ENCODE measurements at places on chromosomes 12 and 14.

GRCh38 chr14:80077262-80077661 is 134.0 kb downstream of the DIO2 start:
- no peak for DNase-seq

DNA sequence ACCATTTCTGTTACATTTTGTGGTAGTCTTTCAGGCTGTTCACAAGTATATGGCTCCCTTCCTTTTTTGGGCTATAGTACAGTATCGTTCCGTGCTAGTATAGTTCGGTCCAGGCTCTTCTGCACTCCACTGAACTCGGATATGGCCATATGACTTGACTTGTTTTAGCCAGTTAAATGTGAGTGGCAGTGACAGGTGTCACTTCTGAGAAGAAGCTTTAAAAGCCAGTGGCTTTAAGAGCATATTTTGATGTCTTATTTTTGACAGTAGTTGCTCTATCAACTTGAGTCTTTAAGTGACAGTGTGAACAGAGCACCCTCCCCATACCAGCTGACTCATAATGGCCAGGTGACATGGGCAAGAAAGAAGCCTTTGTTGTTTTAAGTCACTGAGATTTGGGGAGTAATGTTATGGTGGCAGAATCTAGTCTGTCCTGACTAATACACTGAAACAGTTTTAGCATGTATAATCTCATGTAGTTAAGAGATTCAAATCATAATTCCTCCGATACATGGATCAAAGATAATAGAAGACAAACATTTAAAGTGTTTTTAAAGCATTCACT is 64.6 kb downstream of the ANO4 start:
- DNase-seq: no peak

DNA sequence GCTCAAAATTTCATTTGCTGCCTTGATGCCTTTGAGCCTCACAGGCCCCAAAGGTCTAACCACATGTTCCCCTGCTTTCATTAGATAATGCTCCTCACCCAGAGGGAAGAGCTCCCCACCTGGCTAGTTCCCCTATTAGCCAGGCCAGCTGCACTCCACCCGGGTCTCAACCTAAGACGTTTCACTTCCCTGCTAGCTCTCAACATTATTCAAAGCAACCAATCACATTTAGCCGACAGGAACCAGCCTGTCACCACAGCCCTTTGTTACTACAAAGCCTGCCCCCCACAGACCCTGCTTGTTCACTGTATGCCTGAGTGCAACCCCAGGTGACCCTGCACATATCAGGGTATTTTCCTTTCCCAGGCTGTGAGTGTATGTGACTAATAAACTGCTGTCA is 78.6 kb downstream of the SLC15A5 start:
- no peak for DNase-seq

- DNase-seq: no peak
These were observed 1.4 kb downstream of the LRFN5 start for GRCh38 chr14:41607966-41608663.

Measured in T-helper 17 cell (primary cell).